ENCODE measurements at places on chromosomes 3 and 15. TPM values are rescaled to one million over a fixed set of nuclear protein-coding genes. Genes with fewer than 3 reads are reported as not detected.

MKRN3 gene
- total RNA-seq, result not detected

ANKRD63 gene
- total RNA-seq, result not detected

LRRC34 gene
- total RNA-seq, result 3.2 TPM

CAND2 gene
- total RNA-seq, result 2.4 TPM

UBA3 gene
- total RNA-seq, result 59.6 TPM

RCN2 gene
- 70.9 TPM for total RNA-seq

SNX22 gene
- 0.39 TPM for total RNA-seq

TICRR gene
- 6.0 TPM for total RNA-seq

ANKRD34C gene
- not detected for total RNA-seq

ARPP19 gene
- 125 TPM for total RNA-seq

FOXB1 gene
- total RNA-seq, result not detected

OCA2 gene
- not detected for total RNA-seq

SLC24A5 gene
- not detected for total RNA-seq

CX3CR1 gene
- total RNA-seq, result not detected

CCR5 gene
- not detected for total RNA-seq

PLA2G4E gene
- not detected for total RNA-seq

FGF12 gene
- 7.3 TPM for total RNA-seq

P3H2 gene
- 19.0 TPM for total RNA-seq

MYO5A gene
- total RNA-seq, result 89.0 TPM

ST8SIA2 gene
- total RNA-seq, result not detected

PCSK6 gene
- 4.3 TPM for total RNA-seq

XRN1 gene
- 15.8 TPM for total RNA-seq

GNAT1 gene
- not detected for total RNA-seq

FAM227B gene
- 0.98 TPM for total RNA-seq

GOLGA8R gene
- total RNA-seq, result not detected

DUOXA2 gene
- total RNA-seq, result not detected

FANCD2OS gene
- total RNA-seq, result not detected

NANOGP8 gene
- 0.20 TPM for total RNA-seq

SERINC4 gene
- 0.05 TPM for total RNA-seq

VILL gene
- total RNA-seq, result 4.3 TPM

DLEC1 gene
- not detected for total RNA-seq

STAG1 gene
- total RNA-seq, result 21.2 TPM

RPP25 gene
- 27.0 TPM for total RNA-seq

FGD5 gene
- total RNA-seq, result 49.4 TPM

NMD3 gene
- 54.9 TPM for total RNA-seq

TM6SF1 gene
- 20.3 TPM for total RNA-seq

GSK3B gene
- total RNA-seq, result 47.0 TPM

SLC22A13 gene
- not detected for total RNA-seq

DGKG gene
- total RNA-seq, result 2.9 TPM

DPPA2 gene
- not detected for total RNA-seq

PFKFB4 gene
- 2.5 TPM for total RNA-seq

IL5RA gene
- total RNA-seq, result not detected

TMEM266 gene
- not detected for total RNA-seq

KCNMB2 gene
- total RNA-seq, result not detected

HRG gene
- not detected for total RNA-seq

SLC28A1 gene
- total RNA-seq, result not detected

GOLGA6L1 gene
- total RNA-seq, result not detected

MST1R gene
- 1.7 TPM for total RNA-seq

LRRC2 gene
- total RNA-seq, result 0.64 TPM

GOLGA6L10 gene
- total RNA-seq, result 0.05 TPM

CNTN4 gene
- not detected for total RNA-seq

DUOX2 gene
- not detected for total RNA-seq

JMJD7 gene
- total RNA-seq, result 8.9 TPM

IL17RD gene
- total RNA-seq, result 1.8 TPM

PGBD4 gene
- 0.98 TPM for total RNA-seq

STRC gene
- total RNA-seq, result not detected

ZSCAN2 gene
- total RNA-seq, result 9.3 TPM

Measured in mammary microvascular endothelial cell (primary cell).